ENCODE measurements at places on chromosomes 11 and 22.

DNA sequence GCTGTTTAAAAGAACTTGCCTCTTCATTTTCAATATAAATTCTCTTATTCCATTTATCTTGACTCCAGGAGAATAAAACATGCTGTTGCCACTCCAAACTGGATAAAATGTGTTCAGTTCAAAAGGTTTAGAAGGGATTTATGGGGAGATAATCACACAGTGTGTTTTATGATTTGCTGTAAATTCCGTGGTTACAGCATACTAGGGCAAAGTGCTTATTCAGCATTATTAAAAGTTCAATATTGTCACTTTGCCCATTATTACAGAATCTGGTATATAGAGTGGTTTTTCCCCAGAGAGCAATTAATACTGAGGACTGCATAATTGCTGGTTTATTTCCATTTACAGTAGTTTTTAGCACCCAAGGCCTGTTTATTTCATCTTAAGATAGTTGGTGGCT is 780.9 kb upstream of the RAG2 start:
- DNase-seq = no peak

- no peak for DNase-seq
These were observed 56.8 kb upstream of the ALX4 start for GRCh38 chr11:44366741-44367140.

- no peak for DNase-seq
These were observed 48.6 kb downstream of the TRIM29 start for GRCh38 chr11:120089036-120090001.

GRCh38 chr11:117572129-117572528 is 224.9 kb downstream of the DSCAML1 start:
- DNase-seq = no peak

DNA sequence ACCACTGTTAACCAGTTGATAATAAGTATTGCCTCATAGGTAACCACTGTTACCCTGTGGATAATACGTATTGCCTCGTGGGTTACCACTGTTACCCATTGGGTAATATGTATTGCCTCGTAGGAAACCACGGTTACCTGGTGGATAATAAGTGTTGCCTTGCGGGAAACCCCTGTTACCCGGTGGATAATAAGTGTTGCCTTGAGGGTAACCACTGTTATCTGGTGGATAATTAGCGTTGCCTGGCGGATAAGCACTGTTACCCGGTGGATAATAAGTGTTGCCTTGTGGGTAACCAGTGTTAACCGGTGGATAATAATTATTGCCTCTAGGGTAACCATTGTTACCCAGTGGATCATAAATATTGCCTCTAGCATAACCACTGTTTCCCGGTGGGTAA is 27.3 kb upstream of the NXPE4 start:
- DNase-seq = no peak

DNA sequence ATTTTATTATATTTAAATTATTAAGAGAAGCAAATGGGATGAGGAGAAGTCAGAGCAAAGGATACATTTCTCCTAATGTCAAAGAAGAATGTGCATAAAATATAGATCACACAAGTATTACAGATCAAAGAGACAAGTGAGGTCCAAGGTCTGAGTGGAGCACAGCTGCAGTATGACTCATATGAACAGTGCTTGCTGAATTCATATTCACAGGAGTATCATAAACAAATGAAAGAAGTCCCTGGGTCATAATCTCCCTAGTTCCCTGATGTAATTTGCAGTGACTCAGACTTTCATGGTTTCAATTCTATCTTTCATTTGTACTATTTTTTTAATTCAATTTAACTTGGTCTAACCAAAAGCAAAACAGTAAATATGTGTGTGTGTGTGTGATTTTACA is 499.0 kb upstream of the CCDC179 start:
- peak; percentile 88 for DNase-seq

GRCh38 chr11:12885717-12886239 is 123.3 kb upstream of the RASSF10 start:
- DNase-seq = no peak

- DNase-seq = no peak
These were observed 47.9 kb upstream of the SUSD2 start for GRCh38 chr22:24133187-24133965.

DNA sequence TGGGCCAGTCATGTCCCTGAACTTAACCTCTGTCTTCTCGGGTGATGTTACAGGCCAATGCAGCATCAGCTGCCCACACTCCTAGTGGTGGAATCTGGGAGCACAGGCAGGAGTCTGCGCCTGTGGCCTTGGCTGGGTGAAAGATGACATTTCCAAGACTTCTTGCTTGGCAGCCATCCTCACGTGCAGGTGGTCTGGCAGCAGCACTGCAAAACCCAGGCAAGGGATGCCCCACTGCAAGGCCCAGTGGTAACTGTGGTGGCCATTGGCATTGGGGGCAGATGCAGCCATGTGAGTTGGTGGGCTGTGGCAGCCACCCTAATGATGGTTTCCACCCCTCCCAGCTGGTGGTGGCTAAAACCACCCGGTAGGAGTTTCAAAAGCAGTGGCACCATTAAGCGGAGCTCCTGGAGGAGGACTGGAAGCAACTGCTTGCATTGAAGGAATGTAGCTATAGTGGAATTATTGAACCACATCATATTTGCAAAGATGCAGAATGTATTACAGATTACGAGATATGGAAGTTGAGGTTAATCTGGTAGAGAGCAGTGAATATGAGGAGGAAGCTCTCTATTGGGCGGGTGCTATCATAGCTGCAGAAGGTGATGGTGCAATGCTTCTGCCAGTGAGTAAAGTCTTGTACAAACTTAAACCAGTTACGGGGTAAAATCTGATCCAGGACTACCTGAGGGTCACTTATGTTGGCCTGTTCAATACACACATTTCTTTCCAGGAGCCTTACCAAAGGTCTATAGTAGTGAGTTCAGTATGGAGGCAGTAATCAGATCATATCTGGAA is 120.7 kb upstream of the TOP3B start:
- no peak for DNase-seq

DNA sequence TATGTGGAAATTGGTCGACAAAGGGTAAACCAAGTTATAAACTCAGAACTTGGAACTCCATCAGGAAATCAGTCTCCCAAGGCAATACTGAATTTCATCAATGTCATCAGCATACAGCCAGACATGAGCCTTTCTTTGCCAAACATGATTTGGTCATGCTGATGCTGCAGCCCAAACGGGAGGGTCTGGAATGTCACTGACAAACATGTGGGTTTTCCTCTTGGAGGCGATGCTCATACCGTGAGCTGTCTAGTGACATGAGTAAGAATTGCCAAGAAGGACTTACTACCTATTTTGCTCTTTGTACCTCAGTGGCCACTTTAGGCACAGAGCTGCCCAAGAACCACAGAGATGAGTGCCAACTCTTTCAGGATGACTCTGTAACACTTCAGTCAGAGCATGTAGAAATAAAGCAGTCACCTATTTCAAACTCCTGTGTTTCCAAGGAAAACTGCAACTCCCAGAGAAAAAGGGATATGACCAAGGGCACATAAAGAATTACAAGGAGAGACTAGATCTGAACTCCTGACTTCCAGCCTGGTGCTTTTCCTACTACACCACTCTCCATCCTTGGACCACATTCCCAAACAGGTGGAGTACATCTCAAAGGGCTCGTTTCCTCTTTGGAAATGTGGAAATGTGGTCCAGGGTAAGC is 24.3 kb upstream of the MRGPRX2 start:
- DNase-seq = peak; percentile 7

DNA sequence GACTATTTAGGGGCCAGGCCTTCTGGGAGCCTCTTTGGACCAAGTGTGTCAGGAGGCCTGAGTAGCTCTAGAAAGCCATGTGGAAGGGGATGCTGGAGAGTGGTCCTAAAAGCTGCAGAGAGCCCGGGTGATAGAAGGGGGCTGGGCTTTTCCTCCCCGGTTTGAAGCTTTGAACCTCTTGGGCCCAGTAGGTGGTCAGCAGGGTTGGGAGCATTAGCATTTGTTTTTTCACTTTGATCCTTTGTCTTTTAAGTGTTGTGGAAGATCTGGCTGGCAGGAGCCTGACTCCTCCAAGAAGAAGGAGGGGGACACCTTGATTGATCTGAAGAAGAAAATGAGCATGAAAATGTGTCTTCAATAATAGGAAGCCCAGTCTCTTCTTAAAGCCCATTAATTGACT is 596.6 kb downstream of the INSC start:
- DNase-seq = no peak

DNA sequence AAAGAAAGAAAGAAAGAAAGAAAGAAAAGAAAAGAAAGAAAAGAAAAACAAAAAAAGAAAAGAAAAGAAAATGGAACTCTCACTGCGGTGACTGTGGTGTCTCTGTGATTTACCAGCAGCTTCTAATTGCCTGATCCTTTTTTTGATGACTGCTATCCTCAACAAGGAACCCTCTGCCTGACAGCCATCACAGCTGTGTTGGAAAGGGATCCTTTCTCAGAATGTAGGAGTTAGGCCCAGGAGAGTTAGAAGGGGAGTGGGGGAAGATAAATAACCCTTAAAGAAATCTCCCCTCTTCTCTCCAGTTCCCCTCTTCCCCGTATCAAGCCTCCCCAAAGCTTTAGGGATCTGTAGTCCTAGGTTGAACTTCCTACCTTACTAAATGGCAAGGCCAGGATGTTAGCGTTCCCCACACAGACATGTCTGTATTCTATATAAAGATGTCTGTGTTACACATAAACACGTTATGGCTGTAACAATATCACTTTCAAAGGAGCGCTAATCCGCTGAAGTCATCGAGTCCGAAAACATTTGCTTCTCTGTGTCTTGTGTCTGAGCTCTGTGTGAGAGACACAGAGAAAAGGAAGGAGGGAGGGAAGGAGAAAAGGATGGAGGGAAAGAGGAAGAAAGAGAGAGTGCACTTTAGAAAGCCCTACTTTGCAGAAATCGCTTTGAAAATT is 26.8 kb upstream of the WT1 start:
- DNase-seq = no peak

DNA sequence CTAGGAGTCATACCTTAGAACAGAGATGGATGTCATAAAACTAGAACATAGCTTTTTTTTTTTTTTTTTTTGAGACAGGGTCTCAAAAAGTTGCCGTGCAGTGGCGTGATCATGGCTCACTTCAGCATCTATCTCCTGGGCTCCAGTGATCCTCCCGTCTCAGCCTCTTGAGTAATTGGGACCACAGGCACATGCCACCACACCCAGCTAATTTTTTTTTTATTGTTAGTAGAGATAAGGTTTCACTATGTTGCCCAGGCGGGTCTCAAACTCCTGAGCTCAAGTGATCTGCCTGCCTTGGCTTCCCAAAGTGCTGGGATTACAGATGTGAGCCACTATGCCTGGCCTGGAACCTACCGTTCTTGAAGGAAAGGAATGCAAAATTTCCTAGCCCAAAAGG is 8.8 kb upstream of the CEP295 start:
- DNase-seq = no peak

DNA sequence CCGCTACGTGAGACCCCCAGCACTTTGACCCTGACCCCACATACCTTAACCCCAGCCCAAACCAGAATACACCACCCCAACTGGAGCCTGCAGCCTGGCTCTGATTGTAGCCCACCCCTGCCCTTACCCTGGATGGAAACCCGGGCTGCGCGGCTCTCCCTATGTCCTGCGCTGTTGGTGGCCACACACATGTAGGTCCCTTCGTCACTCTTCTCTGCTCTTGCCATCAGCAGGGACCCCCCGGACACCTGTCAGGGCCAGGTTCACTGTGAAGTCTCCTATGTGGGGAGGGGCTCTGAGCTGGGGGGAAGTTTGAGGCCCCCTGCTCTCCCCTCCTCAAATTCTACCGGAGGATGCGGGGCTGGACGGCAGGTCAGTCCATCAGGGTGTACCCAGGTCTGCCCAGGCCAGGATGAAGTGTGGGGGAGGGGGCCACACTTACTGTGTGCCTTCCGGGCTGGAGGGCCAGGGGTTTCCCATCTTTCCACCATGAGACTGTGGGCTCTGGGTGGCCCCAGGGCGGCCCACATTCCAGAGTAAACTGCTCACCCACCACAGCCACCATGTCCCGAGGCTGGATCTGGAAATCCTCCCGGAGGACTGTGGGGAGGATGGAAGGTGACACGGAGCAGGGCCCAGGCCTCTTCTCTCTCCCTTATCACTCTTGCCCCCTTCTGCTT is 1.5 kb downstream of the ROBO4 start:
- peak; percentile 53 for DNase-seq

- peak; percentile 76 for DNase-seq
These were observed 44.3 kb downstream of the NNMT start for GRCh38 chr11:114340311-114341131.

GRCh38 chr11:58907780-58908179 is 31.5 kb upstream of the GLYATL1 start:
- no peak for DNase-seq

- DNase-seq = no peak
These were observed 259.5 kb upstream of the CCDC90B start for GRCh38 chr11:83545494-83546260.

DNA sequence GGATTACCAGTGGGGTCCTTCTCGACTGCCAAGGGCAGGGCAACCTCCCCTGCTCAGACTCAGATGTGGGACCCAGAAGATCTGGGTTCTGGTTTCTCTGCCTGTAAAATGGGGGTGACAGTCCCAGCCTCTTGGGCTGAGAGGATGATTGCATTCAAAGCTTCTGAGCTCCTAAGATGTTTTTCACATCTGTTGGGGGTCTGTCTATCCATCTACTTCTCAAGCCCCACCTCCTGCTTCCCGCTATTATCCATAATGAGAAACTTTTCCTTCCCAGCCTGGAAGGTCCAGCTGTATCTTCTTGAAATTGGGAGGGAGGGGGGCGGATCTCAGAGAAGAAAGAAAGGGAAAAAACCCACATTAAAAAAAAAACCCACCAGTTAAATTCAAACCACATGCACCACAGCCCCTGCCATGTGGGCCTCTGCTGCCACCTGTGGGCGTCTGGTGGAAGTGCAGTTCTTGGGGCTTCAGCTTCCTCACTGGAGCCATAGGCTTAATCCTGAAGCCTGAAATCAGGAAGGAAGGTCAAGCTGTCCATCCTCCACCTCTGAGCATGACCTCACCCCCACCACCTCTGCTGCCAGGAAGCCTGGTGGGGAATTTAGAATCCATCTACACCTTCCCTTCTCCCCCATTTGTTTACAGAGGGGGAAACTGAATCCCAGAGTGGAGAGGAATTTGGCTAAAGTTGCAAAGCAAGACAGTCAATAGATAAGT is 27.3 kb downstream of the ARHGEF17 start:
- DNase-seq = peak; percentile 85

- no peak for DNase-seq
These were observed 336.1 kb downstream of the TBC1D22A start for GRCh38 chr22:47098554-47098953.

DNA sequence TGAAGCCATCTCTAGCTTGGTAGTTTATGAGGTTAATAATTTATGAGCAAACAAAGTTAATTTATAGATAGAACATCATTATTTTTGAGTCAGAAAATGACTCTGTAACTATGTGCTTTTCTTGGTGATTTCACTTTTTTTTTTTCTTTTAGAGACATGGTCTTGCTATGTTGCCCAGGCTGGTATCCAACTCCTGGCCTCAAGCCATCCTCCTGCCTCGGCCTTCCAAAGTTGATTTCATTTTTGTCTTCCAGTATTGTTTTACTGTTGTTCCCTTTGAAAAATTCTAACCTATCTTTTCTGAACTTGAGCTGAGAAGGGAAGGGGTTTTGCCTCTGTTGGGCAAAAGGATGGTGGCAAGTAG is 706 bp upstream of the CXCR5 start:
- no peak for DNase-seq

- DNase-seq = no peak
These were observed 58.9 kb downstream of the PDE2A start for GRCh38 chr11:72615329-72615728.
